ENCODE measurements at places on chromosomes 6 and 20. TPM values are rescaled to one million over a fixed set of nuclear protein-coding genes. Genes with fewer than 3 reads are reported as not detected.

GRCh38 chr20:5923493-5923892 lies 26.8 kb downstream of the TRMT6 start:
- no peak overlapping the region for H3K27ac ChIP-seq
- no peaks in the 10 kb centered on the region for H3K36me3 ChIP-seq
- no peaks in the 10 kb centered on the region for H3K4me1 ChIP-seq
- no peak for DNase-seq
- H3K27me3 ChIP-seq, result no peaks in the 10 kb centered on the region

DNA sequence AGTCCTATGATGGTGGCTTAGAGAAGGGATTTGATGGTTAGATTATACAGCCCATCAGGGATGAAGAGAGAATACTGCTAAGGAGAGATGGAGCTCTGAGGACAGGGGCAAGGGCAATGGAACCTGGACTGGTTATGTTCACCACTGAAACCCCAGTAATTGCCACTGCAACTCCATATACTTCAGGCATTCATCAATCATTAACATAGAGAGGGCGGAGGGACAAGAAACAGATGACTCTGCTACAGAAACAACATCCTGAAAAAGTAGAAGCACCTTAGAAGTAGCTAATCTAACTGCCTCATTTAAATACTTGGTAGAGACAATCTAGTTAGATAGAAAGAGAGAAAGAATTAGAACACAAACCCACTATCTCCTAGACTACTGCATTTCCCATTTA lies 89.8 kb downstream of the MDN1 start:
- no peak for DNase-seq
- no peaks in the 10 kb centered on the region for H3K27me3 ChIP-seq
- H3K27ac ChIP-seq, result no peak overlapping the region
- no peaks in the 10 kb centered on the region for H3K36me3 ChIP-seq

The CALHM6 gene
- 1.4 TPM for total RNA-seq

DNA sequence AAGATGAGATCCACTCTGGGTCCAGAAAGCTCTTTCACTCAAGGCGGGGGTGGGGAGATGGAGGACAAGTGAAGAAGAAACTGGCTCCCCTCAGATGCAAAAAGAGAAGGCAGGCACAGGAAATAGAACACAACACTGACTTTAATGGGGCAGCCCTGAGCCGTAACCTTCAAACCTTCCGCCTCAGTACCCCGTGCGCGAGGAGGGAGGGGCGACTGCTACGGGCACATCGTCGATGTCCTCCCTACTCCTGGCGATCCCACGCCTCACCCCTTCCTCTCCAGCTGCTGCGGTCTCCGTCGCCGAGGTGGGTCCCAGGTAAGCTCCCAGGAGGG lies 3.9 kb downstream of the SPEF1 start:
- peak overlapping the region; percentile 46 for H3K4me3 ChIP-seq
- peaks cover 11% of the 10 kb centered on the region for H3K4me1 ChIP-seq
- no peaks in the 10 kb centered on the region for H3K36me3 ChIP-seq
- no peaks in the 10 kb centered on the region for H3K27me3 ChIP-seq
- no peak for DNase-seq

DNA sequence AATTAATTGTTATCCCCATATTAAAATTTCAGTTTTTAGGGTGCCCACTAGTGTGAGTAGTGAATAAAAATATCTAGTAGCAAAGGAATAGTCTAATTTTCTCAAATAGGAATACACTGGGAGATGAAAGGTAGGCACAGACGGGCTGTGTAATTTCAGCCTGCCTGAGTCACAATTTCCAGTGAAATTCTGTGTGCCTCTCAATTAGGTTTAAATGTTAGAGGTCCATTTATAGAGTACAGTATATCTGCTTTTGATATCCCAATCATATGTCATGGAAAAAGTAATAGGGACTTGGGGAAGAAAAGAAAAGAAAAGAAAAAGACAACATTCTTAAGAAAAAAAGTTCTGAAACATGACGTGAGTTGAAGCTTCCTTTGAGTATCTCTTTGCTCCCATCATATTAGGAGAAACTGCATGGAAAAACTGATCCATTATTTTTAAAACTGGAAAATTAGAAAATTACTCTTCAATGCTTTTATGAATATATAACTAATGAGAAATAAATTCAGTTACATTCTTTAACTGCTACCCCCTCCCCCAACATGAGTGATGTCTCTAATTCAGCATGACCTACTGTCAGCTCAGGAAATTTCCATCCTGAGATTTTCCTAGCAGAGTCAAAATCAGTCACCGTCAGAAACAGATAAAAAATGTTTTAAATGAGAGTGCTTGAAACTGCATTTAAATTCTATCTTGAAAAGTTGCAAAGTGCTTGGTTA lies 473.8 kb upstream of the HSF2 start:
- DNase-seq, result no peak
- H3K36me3 ChIP-seq, result no peaks in the 10 kb centered on the region
- no peak overlapping the region for H3K27ac ChIP-seq

The SALL4 gene
- total RNA-seq, result 0.40 TPM

DNA sequence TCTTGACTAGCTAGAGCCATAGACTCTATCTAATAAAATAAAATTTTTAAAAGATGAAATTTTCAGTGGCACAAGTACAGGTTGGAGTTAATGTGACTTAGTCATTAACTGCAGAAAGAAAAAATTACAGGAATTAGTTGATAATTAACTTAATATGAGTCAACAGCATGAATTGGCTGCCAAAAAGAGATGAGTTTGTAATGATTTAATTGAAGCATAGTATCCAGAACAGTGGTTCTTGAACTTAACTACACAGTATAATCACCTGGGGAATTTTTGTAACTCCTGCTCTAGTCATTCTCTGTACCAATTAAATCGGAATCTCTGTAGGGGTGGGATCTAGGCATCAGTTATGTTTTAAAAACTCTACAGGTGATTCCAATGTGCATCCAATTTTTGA lies 46.3 kb upstream of the HMGN3 start:
- H3K27me3 ChIP-seq, result no peaks in the 10 kb centered on the region
- no peak overlapping the region for H3K4me3 ChIP-seq
- DNase-seq, result no peak
- no peak overlapping the region for H3K27ac ChIP-seq

GRCh38 chr20:18056174-18057100 lies 1.3 kb downstream of the OVOL2 start:
- DNase-seq, result peak; percentile 46
- H3K4me3 ChIP-seq, result peak overlapping the region; percentile 38
- H3K4me1 ChIP-seq, result no peaks in the 10 kb centered on the region
- no peaks in the 10 kb centered on the region for H3K36me3 ChIP-seq

GRCh38 chr6:10144772-10145171 lies 270.1 kb downstream of the TFAP2A start:
- no peak for DNase-seq
- no peaks in the 10 kb centered on the region for H3K4me1 ChIP-seq
- H3K27ac ChIP-seq, result no peak overlapping the region
- no peaks in the 10 kb centered on the region for H3K36me3 ChIP-seq
- H3K4me3 ChIP-seq, result no peak overlapping the region

GRCh38 chr6:148104131-148104530 lies 238.5 kb upstream of the SASH1 start:
- no peaks in the 10 kb centered on the region for H3K4me1 ChIP-seq
- no peaks in the 10 kb centered on the region for H3K27me3 ChIP-seq
- H3K27ac ChIP-seq, result no peak overlapping the region
- H3K36me3 ChIP-seq, result no peaks in the 10 kb centered on the region
- DNase-seq, result no peak
- H3K4me3 ChIP-seq, result no peak overlapping the region
